Stimulated activated CD4-positive, alpha-beta T cell treated with anti-CD3 and anti-CD28 coated beads, Interleukin-1b, Interleukin-23, amount 100 ng/mL, for 48 hours (primary cell): ENCODE measurements at places on chromosomes 7 and 10.

GRCh38 chr7:46218461-46219200, 297.6 kb upstream of the IGFBP3 start:
- no peak for DNase-seq

GRCh38 chr7:90777465-90777864, 181.3 kb downstream of the CDK14 start:
- DNase-seq, result no peak

- DNase-seq, result no peak
Observed at GRCh38 chr10:126674741-126675515, 4.4 kb upstream of the C10orf90 start.

- DNase-seq, result no peak
Observed at GRCh38 chr10:97795886-97796285, 24.1 kb upstream of the SFRP5 start.

- DNase-seq, result no peak
Observed at GRCh38 chr7:56483153-56483552, 366.9 kb upstream of the NUPR2 start.

- no peak for DNase-seq
Observed at GRCh38 chr7:137120690-137121089, 222.8 kb downstream of the PTN start.

- no peak for DNase-seq
Observed at GRCh38 chr7:132614428-132615318, 38.4 kb upstream of the PLXNA4 start.

GRCh38 chr7:136847858-136848257, 20.6 kb upstream of the CHRM2 start:
- no peak for DNase-seq

- no peak for DNase-seq
Observed at GRCh38 chr10:635088-635861, 54.2 kb downstream of the DIP2C start.

DNA sequence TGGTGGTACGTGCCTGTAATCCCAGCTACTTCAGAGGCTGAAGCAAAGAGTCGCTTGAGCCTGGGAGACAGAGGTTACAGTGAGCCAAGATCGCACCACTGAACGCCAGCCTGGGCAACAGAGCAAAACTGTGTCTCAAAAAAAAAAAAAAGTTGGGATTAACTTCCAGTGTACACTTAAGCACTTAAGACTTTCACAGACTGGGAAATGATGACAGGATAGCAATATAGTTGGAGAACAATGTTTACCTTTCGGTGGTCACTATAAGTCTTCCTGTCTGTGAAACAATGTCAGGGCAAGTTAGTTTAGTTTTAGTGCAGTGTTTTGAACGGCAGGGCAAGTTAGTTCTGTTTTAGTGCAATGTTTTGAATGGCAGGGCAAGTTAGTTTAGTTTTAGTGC, 130.2 kb downstream of the TPST1 start:
- no peak for DNase-seq

- no peak for DNase-seq
Observed at GRCh38 chr7:29993140-29993539, 3.5 kb upstream of the SCRN1 start.

DNA sequence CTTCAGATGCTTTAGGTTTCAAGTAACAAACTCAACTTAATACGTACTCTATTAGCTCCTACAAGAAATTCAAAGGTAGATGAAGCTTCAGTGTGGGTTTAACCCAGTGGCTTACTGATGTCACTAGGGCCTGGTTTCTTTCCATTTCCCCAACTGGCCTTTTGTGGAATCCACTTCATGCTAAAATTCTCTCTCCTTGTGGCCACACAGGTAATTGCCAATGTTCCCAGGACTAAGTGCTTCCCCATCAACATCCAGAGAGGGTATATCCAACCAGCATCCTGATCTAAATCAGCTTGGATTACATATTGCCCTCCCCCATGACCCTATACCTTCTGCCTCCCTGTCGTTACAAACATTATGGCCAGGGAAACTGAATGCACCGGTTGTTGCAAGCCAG, 10.7 kb downstream of the FBXL13 start:
- DNase-seq, result no peak

DNA sequence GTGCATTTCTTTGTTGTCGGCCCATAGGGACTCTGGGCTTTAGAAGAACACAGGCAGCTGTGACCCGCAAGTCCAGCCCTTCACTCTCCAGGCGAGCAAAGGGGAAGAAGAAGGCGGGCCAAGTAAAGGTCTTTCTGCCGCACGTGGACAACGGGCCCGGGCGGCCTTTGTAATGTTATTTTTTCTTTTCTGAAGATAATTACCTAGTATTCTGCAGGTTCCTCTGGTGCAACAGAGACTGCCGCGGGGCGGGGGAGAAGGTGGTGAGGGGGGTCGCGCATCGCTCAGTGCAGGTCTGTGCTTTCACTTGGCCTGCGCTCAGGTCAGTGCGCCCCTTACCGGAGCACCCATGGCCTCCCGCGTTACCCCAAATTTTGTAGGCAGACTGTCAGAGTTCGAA, 7.1 kb upstream of the TBX20 start:
- no peak for DNase-seq

DNA sequence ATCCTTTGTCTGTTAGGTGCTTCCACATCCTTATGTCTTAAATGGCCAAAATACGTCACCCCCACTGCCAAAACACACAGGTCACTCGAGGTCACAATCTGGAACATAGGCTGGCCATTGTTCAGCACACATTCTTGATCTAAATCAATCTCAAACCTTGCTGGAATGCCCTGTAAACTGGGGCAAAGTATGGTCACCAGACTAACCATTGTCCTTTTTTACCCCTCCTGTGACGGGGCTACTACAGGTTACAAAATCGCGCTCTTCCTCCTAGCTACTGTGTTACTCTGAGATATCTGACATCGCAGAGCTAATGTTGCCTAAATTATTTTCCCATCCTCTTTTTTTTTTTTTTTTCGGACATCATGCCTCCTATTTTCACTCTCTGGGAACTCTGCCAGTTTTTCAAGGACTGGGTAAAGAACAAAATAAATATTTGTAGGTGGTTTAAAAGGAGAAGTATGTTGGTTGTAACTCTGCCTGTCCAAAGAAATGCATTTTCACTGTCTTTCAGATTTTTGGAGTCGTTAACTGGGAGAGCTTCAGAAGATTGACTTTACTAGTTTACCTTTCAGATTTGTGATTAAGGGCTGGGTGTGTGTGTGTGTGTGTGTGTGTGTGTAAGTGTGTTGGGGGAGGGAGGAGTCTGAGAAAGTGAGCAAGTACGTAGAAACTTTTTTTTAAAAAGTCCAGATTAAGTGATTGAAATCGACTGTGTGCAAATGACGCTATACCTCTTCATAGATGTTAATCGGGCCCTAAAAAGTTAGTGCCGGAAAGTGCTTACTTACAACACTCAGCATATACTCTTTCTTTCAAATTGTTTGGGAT, 942 bp upstream of the KIAA1217 start:
- DNase-seq, result no peak

DNA sequence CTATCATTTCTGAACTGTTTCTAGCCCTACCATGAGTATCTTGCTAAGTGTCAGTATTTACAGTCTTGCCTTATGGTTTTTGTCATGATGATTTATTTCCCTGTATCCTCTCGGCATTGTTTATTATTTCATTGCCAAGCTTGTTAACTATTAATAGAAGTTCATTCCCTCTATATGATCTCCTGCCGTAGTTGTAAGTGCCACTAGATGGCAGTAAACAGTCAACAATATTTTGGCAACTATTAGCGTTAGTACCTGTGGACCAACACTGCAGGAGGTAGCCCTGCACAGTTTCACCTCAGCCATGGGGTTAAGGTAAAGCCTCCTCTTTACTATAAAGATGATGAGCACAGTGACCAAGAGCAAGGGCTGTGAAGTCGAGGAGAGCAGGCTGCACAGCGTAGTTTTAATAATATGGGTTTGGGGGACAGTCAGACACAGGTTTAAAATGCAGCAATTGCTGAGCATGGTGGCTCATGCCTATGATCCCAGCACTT, 26.1 kb upstream of the CCNJ start:
- peak; percentile 2 for DNase-seq

DNA sequence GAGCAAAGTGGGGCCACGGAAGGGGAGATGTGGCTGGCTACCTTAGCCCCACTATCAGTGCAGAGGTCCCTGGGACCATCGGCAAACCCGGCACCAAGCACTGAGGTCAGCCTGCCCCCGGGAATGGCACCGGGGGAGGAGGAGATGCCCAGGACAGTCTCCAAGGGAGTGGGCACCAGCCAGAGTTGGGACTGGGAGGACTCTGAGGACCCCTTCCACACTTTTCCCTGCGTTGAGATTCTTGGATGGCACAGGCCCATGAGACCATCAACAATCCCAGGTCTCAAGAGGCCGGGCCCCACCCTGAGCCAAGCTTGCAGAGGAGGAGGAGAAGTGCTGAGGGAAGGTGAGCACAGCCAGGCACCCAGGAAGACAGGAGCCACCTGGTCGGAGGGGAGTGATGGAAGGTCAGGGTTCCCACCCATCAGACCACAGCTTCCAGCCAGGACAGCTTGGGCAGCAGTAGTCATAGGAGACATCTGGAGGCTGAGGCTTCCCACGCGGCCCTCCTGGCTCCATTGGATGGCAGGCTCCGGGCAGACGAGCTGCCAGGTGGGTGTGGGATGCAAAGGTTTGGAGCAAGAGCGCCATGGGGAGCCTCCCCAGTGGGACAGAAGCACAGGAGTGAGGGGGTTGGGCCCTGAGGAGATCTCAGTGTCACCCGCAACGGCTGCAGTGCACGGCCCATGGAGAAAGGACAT, 2.6 kb upstream of the OPN4 start:
- DNase-seq, result no peak

DNA sequence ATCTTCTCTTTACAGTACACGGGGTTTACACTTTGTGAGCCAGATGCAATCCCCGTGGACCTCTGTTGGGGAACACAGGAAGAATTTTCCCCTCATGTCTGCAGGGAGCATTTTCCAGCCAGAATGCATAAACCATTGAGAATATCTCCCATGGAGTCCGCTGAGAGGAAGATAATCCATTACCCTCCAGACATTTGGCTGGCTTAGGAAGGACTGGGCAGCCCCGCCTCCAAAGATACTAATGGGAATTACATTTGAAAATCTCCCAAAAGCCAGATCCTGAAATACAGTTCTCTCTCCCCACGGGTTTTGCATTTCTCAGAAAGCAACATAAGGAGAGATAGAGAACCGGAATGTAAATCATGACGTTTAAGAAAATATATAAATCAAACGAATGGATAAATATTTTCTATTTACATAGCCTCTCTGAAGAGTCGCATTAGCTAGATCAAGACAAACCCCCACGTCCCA, 53.5 kb downstream of the TRIL start:
- DNase-seq, result no peak

DNA sequence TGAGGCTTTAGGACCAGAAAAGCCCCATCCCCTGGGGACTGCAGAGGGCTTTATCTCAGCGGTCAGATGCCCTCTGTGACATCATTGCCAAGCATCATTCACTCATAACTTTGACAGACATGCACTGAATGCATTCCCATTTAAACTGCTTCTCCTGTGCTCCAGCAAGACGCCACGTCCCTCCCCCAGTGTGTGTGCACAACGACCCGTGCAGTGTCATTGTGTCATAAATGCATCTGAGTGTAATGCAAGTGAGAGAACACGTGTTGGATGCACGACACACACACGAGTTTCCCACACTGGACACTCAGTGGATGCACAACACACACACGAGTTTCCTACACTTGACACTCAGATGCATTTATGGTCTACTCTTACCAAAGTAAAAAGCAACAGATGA, 337.9 kb downstream of the PTPRN2 start:
- DNase-seq, result no peak

GRCh38 chr7:55335151-55335550, 30.0 kb upstream of the LANCL2 start:
- no peak for DNase-seq

GRCh38 chr10:92789067-92789466, 59.3 kb upstream of the EXOC6 start:
- DNase-seq, result no peak

GRCh38 chr7:80977751-80978150, 58.9 kb upstream of the SEMA3C start:
- no peak for DNase-seq

DNA sequence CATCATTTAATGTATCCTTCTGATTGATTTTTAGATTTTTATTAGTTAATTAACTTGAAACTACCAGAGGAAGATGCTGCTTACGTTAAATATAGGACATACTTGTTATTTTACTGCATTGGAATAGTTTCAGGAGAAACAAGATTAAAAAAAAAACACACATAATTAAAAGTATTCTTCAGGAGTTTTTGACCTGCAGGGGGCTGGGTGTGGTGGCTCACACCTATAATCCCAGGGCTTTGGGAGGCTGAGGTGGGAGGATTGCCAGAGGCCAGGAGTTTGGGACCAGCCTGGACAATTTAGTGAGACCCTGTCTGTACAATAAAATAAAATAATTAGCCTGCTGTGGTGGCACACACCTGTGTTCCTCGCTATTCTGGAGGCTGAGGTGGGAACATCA, 10.7 kb downstream of the CBLL1 start:
- no peak for DNase-seq

- DNase-seq, result no peak
Observed at GRCh38 chr7:44787041-44787440, 9.4 kb upstream of the PPIA start.

DNA sequence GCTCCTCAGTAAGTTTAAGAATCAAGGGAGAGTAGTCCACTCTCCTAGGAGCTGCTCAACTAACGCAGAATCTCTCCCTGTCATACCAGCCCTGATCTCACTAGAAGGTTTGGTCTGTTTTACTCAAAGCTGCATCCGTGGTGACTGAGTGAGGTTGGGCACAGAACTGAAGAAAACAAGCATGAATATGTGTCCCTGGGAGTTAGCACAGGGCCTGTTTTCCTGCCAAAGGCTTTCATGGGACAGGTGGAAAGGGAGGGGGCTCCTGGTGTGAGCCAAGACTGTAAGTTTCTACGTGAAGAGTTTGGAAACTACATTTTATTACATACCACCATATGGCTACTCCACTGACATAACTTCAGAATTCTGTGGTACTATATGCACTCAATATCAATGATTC, 705.9 kb downstream of the MAGI2 start:
- no peak for DNase-seq

- no peak for DNase-seq
Observed at GRCh38 chr7:25132430-25132829, 7.4 kb upstream of the CYCS start.

- no peak for DNase-seq
Observed at GRCh38 chr10:58743466-58744115, 230.9 kb downstream of the BICC1 start.

DNA sequence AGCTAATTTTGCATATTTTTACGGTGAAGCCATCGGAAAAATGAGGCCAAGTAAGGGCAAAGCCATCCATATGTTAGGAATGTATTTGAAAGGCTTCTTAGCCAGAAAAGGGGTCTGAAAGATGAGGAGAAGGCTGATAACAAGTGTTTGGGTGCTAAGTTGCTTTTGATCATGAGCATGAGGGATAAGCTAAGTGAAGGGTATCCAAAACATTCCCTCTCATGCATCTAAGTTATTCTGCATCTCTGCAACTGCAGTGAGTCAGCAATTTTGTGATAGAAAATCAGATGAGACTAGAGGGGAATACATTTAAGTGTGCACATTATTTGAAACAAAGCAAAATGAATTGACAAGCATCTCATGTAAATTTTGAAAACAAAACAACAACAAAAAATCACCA, 282.8 kb downstream of the GPR158 start:
- DNase-seq, result no peak

DNA sequence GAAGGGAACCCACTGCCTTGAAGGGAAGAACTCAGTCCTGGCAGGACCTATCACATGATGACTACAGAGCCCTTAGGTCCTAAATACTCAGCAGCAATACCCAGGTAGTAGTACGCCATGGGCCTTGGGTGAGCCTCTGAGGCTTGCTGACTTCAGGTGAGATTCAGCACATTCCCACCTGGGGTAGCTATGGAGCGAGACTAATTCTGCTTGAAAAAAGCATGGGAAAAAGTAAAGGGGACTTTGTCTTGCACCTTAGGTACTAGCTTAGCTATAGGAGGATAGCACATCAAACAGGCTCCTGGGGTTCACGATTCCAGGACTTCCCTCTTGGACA, 98.2 kb upstream of the MEOX2 start:
- DNase-seq, result no peak
